Esophagus squamous epithelium (tissue), 5 donors: ENCODE measurements at places on chromosomes 6 and 20.

- no peak for DNase-seq
- peak overlapping the region; percentile 59 for H3K4me3 ChIP-seq
- H3K36me3 ChIP-seq: no peaks in the 10 kb centered on the region
- no peaks in the 10 kb centered on the region for H3K27me3 ChIP-seq
These were observed 957 bp downstream of the TTK start for GRCh38 chr6:80005406-80005805.

- no peak for DNase-seq
- no peaks in the 10 kb centered on the region for H3K4me1 ChIP-seq
- H3K27me3 ChIP-seq: no peaks in the 10 kb centered on the region
- no peaks in the 10 kb centered on the region for H3K36me3 ChIP-seq
These were observed 21.3 kb downstream of the CTNNBL1 start for GRCh38 chr20:37714978-37715672.

DNA sequence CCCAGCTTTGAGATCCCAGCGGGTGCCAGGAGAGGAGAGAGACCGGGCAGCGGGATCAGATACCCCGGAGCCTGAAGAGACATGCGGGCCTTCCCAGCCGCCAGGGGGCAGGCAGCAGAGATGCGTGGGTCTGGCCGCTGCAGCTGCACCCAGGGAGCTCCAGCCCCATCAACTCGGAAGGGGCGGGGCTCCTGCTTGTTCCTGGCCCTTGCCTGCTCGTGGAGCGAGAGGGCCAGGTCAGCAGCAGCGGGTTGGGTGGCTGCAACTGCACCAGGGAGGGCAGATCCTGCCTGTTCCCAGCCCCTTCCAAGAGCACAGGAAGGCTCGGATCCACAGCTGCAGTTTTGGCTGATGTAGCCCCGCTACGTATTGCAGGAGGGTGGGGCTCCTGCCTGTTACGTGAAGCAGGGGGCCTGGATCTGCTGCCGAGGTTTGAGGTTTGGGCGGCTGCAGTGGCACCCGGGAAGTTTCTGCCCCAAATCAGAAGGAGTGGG is 532.8 kb downstream of the RFPL4B start:
- no peak for DNase-seq
- no peak overlapping the region for H3K4me3 ChIP-seq
- no peak overlapping the region for H3K27ac ChIP-seq
- no peaks in the 10 kb centered on the region for H3K4me1 ChIP-seq
- H3K27me3 ChIP-seq: no peaks in the 10 kb centered on the region
- H3K36me3 ChIP-seq: no peaks in the 10 kb centered on the region

DNA sequence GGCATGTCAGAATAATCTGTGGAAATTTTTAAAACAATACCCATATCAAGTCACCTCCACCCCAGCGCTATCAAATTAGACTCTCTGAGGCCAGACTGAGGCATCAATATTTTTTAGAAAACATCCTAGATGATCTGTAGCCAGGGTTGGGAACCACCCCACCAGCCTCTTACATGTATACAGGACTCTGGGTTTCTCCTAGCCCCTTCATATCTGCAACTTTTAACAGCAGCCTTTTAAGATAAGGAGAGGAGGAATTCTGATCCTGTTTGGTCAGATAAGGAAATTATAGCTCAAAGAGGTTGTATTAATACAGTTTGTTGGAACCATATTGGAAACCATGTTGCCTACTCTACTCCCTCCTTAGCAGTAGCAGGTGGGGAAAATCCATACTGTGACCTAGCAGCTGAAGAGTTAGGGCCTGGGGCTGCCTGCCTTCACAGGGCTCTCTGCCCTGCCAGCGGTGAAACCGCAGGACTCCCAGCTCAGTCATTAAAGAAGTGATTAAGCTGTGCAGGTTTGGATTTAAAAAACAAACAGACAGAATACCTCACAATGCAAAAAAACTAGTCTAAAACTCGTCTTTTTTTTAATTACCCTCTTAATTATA is 30.0 kb downstream of the BRPF3 start:
- no peak for DNase-seq
- H3K36me3 ChIP-seq: peaks cover 8% of the 10 kb centered on the region
- no peak overlapping the region for H3K4me3 ChIP-seq
- no peaks in the 10 kb centered on the region for H3K27me3 ChIP-seq
- no peaks in the 10 kb centered on the region for H3K4me1 ChIP-seq

DNA sequence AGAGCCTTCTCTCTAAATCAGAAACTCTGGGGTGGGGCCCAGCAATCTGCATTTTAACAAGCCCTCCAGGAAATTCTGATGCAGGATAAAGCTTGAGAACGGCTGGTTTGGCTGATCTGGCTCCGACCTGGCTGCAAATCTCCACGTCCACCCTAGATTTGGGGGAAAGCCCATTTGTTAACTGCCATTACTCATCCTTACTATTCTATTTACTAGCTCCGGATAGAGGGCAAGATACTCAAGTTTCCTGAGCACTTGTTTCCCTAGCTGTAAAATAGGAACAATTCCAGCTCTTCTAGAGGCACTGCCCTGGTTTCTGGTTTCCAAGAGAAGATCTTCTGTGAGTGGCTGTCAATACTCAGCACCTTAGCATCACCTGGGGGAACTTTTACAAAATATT is 44.4 kb downstream of the DAAM2 start:
- DNase-seq: no peak
- no peaks in the 10 kb centered on the region for H3K36me3 ChIP-seq
- no peaks in the 10 kb centered on the region for H3K4me1 ChIP-seq
- H3K27ac ChIP-seq: peak overlapping the region; percentile 34

DNA sequence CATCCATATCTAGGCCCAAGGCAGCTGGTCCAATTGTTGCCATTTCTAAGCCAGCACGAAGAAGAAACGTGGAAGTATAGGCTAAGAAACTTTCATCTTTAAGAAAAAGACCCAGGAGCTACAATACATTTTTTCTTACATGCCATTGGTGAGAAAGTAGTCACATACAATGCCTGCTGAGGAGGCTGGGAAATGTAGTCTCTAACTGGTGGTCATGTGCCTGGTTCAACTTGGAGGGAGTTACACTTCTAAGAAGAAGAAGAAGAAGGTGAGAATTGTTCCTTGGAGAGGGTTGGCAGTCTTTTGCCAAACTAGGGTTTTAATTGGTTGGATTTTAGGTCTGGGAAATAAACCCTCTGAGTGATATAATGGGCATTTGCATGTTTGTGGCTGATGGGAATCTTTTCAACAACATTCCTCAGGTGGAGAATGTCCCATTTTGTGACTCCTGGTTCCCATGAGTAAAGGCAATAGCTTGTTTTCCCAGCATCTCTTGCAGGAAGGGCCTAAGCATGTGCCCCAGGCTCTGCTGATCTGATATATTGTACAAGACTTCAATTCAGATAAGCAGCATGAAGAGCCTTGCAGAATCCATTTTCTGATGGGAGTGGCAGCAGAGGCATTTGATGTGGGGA is 47.0 kb upstream of the PREP start:
- no peak for DNase-seq
- H3K4me3 ChIP-seq: no peak overlapping the region
- no peaks in the 10 kb centered on the region for H3K4me1 ChIP-seq
- no peak overlapping the region for H3K27ac ChIP-seq
- H3K36me3 ChIP-seq: no peaks in the 10 kb centered on the region

DNA sequence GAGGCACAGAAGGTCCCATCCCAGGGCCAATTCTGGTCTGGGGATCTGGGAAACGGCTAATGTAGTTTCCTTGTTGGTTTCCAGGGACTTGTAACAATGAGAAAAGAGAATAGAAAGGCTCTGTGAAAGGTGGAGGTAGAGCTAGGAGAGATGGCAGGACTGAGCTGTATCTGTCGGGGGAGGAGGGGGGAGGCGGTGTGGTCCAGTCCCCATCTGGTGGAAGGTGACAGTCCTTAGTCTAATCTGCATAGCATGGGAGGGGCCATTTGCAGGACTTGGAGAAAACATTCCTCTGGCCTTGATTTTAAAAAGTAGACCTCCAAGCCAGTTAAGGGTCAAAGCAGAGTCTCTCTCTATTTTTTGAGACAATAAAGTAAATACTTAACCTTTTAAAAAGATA is 137.1 kb downstream of the DNAH8 start:
- no peaks in the 10 kb centered on the region for H3K36me3 ChIP-seq
- H3K4me3 ChIP-seq: no peak overlapping the region
- H3K4me1 ChIP-seq: no peaks in the 10 kb centered on the region
- H3K27ac ChIP-seq: no peak overlapping the region
- H3K27me3 ChIP-seq: no peaks in the 10 kb centered on the region
- no peak for DNase-seq

DNA sequence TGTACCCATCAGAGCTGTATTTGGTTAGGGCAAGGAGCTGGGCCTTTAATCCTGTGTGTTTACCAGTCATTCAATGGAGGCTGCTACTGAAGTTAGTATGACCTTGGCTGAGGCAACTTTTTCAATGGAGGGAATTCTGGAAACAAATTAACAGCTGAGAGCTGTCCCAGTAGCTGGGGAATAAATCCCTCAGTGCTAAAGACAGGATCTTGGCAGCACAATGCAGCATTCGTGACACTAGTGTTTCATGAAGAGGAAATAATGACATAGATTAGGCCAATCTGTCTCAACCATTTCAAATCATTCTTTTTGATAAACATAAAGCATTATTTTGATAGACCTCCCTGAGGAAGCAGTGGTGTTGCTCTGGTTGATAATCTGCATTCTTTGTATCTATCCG is 42.9 kb downstream of the GRM1 start:
- no peaks in the 10 kb centered on the region for H3K36me3 ChIP-seq
- no peak for DNase-seq
- H3K27me3 ChIP-seq: no peaks in the 10 kb centered on the region
- H3K4me1 ChIP-seq: no peaks in the 10 kb centered on the region
- H3K4me3 ChIP-seq: no peak overlapping the region

DNA sequence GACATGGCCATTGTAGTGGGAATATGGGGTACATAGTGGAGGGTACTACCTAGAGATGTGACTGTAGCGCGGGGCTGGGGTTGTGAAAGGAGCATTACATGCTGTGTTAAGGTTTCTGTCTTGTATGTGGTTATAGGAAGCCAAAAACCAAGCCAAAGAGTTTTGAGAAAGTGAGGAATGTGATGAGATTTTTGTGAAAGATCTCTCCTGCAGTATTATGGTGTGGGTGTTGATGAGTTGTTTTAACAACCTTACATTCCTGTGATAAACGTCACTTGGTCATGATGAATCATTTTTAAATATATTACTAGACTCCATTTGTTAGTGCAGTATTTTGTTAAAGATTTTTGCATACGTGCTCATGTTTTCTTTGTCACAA is 48.9 kb downstream of the ZFAND3 start:
- no peaks in the 10 kb centered on the region for H3K36me3 ChIP-seq
- H3K27me3 ChIP-seq: no peaks in the 10 kb centered on the region
- no peak overlapping the region for H3K27ac ChIP-seq
- H3K4me3 ChIP-seq: no peak overlapping the region

DNA sequence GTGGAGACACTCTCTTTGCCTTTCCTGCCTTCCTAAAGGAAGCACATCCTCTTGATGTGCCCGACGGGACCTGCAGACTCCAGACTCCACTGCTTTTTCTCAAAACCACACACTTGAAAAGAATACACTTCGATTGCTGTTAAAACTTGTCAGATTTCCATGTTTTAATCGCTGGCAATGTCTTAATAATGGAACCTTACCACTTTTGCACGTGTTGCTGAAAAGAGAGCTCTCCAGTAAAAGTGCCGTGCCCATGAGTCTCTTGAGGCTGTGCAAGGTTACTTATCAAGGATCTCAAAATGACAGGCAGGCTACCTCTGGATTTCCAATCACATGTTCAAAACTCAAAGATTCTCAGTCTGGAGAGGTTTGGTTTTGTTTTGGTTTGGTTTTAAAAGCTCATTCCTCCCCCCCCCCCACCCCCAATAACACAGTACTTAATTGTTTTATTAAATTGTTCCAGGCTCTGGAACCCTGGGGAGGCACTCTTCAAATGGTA is 12.0 kb upstream of the TFAP2A start:
- H3K27ac ChIP-seq: peak overlapping the region; percentile 75
- no peak for DNase-seq
- H3K27me3 ChIP-seq: no peaks in the 10 kb centered on the region
- peaks cover 5% of the 10 kb centered on the region for H3K4me1 ChIP-seq
- H3K36me3 ChIP-seq: no peaks in the 10 kb centered on the region

DNA sequence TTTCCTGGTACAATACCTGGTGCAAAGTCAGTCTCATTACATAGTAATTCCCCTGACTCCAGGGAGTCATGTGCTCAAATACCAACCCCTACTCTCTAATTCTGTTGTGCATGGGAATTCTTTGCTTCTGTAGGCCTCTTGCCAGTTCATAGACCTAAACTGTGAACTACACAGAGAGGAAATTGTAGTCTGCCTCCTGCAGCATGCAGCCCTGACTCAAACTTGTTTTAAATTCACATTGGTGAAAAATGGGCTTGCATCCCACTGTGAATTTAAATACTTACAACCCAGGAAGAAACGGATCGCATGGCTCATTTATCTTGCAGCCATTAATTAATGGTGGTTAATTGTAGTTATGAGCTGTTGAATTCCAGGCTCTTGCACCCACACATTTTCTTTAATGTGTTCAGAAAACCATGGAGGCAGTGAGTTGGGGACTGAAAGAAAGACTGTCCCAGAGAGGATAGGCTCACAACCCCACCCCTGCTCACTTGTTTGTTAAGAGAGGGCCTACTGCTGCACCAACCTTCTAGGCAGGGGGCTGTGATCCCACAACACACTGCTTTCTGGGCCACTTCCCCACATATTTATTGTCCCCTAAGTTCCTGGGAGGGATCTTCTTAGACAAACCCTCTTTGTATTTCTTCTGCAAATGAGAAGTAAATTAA is 579.1 kb downstream of the DHX35 start:
- no peak overlapping the region for H3K27ac ChIP-seq
- no peaks in the 10 kb centered on the region for H3K27me3 ChIP-seq
- H3K36me3 ChIP-seq: no peaks in the 10 kb centered on the region
- no peaks in the 10 kb centered on the region for H3K4me1 ChIP-seq
- no peak for DNase-seq

DNA sequence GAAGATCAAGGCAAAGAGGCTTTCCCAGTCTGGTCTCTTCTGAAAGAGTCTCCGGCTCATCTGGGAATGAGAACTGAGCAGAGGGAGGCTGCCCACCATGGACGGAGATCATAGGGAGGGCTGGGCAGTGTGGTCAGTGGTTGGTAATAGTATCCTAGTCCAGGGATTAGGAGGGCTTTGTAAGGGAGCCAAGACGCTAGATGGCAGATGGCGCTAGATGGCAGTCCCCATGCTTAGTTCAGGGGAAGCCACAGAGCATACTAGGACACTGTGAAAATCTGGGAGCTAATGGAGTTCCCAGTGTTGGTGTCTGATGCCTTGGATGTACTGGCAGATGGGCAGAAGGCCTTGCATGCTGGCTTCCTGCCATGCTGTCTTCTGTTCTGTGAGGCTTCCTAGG is 21.7 kb upstream of the DAAM2 start:
- no peaks in the 10 kb centered on the region for H3K4me1 ChIP-seq
- H3K4me3 ChIP-seq: no peak overlapping the region
- H3K27me3 ChIP-seq: no peaks in the 10 kb centered on the region
- H3K27ac ChIP-seq: no peak overlapping the region
- no peak for DNase-seq

- H3K4me1 ChIP-seq: no peaks in the 10 kb centered on the region
- no peaks in the 10 kb centered on the region for H3K36me3 ChIP-seq
- peak overlapping the region; percentile 25 for H3K4me3 ChIP-seq
- no peak for DNase-seq
- no peaks in the 10 kb centered on the region for H3K27me3 ChIP-seq
These were observed 50.5 kb upstream of the DST start for GRCh38 chr6:56693246-56693607.
